PC-3 (cell line): ENCODE measurements at places on chromosomes 7 and 10. TPM values are rescaled to one million over a fixed set of nuclear protein-coding genes. Genes with fewer than 3 reads are reported as not detected.

DNA sequence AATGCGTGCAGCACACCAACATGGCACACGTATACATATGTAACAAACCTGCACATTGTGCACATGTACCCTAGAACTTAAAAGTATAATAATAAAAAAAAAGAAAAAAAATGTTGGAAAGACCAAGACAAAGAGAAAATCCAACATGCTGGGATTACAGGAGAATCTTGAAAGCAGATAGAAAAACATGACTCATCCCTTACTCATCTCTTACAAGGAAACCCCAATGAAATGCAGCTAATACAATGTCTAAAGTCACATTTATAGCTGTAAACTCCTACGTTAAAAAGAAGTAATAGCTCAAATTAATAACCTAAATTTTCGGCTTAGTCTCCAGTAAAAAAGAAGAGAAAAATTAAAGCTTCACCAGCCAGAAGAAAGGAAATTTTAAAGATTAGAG lies 47.5 kb upstream of the DGKB start:
- H3K27me3 ChIP-seq: no peaks in the 10 kb centered on the region
- peak; percentile 65 for DNase-seq
- H3K4me3 ChIP-seq: no peak overlapping the region
- peaks cover 5% of the 10 kb centered on the region for H3K4me1 ChIP-seq

- peaks cover 16% of the 10 kb centered on the region for H3K36me3 ChIP-seq
- H3K4me1 ChIP-seq: peaks cover 32% of the 10 kb centered on the region
- H3K4me3 ChIP-seq: peak overlapping the region; percentile 80
Measured at GRCh38 chr10:73785721-73786511, 510 bp downstream of the ZSWIM8 start.

DNA sequence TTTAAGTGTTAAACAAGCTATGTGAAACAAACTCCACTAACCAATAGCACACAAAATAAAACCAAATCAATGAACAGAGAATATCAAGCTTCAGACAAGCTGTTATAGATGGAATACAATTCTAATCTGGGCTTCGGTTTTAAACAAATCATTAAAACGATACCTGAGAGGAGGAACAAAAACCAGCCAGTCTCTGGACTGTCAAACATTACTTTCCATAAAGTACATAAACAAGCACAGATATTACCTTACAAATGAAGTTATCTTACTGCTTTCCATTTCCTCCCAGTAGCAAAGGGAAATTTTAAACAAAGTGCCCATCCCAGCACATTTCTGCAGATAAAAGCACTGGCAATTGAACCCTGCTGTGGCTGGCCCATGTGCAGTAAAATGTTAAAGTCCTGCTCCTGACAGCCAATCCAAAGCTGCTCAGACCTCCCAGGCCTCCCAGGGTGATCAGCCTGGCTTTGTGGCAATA lies 128.0 kb downstream of the NRCAM start:
- H3K27ac ChIP-seq: no peak overlapping the region
- H3K4me1 ChIP-seq: no peaks in the 10 kb centered on the region
- no peaks in the 10 kb centered on the region for H3K36me3 ChIP-seq
- H3K27me3 ChIP-seq: peaks cover 34% of the 10 kb centered on the region

Gene CPEB3
- 0.80 and 1.3 TPM in 2 replicates for total RNA-seq

Gene ZC3HAV1L
- 8.2 and 8.7 TPM in 2 replicates for total RNA-seq

GRCh38 chr7:159060440-159060839 lies 84.2 kb downstream of the VIPR2 start:
- no peaks in the 10 kb centered on the region for H3K36me3 ChIP-seq
- no peak for DNase-seq
- H3K4me1 ChIP-seq: no peaks in the 10 kb centered on the region
- no peak overlapping the region for H3K27ac ChIP-seq
- H3K4me3 ChIP-seq: no peak overlapping the region
- peaks cover 9% of the 10 kb centered on the region for H3K27me3 ChIP-seq

DNA sequence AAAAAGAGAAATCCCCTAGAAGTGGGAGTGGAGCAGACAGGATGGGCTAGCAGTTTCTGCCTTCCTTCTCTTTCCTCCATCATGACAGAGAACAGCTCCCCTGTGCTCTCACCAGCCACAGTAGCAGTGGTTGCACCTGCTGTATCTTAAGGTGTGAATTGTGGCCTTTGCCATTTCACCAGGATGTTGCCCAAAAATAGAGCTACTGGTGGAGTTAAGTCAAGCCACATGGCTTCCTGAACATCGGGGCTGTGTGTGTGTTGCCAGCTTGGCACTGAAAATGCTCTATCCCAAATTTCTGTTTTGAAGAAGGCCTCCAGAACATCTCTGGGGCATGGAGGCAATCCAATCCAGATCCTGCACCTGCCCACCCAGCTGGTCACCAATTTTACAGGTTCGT lies 348.7 kb downstream of the EXOC4 start:
- H3K36me3 ChIP-seq: no peaks in the 10 kb centered on the region
- H3K27ac ChIP-seq: no peak overlapping the region
- DNase-seq: no peak

Gene NPFFR1
- total RNA-seq: not detected in 2 replicates

DNA sequence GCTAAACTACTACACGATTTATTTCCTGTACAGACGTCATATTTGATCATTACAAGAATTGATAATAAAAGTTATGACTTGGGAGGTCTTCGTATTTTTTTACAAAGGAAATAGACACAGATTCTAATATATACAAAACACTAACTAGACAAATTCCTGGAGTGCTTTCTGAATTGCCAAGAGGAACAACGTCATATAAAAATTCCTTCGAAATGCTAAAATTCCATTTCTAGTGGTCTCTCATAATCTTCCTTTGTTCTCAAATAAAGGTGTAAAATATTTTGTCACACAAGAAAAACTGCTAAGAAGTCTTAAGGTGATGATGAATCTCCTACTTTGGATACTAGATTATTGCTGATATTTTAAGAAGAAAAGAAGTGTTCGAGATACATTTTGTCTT lies 85.4 kb downstream of the CDK6 start:
- H3K27ac ChIP-seq: peak overlapping the region; percentile 41
- DNase-seq: no peak
- H3K4me1 ChIP-seq: peaks cover 63% of the 10 kb centered on the region
- H3K27me3 ChIP-seq: no peaks in the 10 kb centered on the region

- H3K4me1 ChIP-seq: peaks cover 9% of the 10 kb centered on the region
- H3K4me3 ChIP-seq: no peak overlapping the region
- no peak overlapping the region for H3K27ac ChIP-seq
Measured at GRCh38 chr10:63115732-63116383, 17.3 kb upstream of the NRBF2 start.

DNA sequence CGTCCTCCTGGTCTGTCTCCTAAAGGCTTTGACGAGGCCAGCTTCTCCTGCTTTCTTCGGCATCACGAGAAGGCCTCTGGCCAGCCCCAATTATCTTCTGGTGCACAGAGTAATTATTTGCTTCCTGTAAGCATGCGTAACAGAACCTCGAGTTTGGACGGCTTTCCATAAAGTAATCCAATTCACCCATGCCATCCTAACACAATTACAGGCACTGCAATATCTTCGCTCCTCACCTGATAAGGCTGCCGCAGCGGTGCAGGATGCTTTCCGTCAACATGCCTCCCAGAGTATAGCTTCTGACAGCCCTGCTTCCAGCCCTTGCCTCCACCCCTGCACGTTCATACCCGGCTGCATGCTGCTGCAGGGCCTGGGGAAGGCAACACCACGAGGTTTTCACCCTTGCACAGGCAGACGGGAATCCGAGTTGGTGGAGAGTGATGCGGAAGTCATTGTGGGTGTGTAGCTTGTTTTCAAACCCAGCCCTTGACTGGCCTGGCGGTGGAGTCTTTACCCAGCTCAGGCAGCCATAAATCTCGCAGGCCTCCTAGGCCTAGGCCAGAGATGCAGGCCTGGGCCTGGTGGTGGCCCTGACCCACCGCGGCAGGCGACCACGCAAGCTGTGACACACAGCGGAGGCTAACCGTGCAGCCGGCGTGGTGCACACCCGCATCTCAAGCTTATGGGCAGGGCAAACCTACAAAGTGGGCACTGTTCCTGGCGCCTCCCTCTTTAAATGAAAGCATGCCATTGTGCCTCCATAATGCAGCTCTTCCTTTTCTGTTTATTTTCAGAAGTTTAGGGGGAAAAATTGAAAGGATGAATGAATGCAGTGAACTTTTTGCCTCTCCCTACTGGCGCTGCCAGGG lies 12.7 kb downstream of the EBF3 start:
- H3K4me1 ChIP-seq: no peaks in the 10 kb centered on the region
- H3K36me3 ChIP-seq: no peaks in the 10 kb centered on the region
- no peak overlapping the region for H3K27ac ChIP-seq

Gene PILRA
- total RNA-seq: 0.92 and 1.9 TPM in 2 replicates

Gene MYOZ1
- 0.17 TPM in 1 of 2 replicates, not detected in the other for total RNA-seq

GRCh38 chr10:17607060-17607459 lies 10.1 kb downstream of the HACD1 start:
- no peak overlapping the region for H3K4me3 ChIP-seq
- H3K36me3 ChIP-seq: no peaks in the 10 kb centered on the region
- H3K27me3 ChIP-seq: no peaks in the 10 kb centered on the region
- DNase-seq: no peak
- H3K27ac ChIP-seq: no peak overlapping the region

DNA sequence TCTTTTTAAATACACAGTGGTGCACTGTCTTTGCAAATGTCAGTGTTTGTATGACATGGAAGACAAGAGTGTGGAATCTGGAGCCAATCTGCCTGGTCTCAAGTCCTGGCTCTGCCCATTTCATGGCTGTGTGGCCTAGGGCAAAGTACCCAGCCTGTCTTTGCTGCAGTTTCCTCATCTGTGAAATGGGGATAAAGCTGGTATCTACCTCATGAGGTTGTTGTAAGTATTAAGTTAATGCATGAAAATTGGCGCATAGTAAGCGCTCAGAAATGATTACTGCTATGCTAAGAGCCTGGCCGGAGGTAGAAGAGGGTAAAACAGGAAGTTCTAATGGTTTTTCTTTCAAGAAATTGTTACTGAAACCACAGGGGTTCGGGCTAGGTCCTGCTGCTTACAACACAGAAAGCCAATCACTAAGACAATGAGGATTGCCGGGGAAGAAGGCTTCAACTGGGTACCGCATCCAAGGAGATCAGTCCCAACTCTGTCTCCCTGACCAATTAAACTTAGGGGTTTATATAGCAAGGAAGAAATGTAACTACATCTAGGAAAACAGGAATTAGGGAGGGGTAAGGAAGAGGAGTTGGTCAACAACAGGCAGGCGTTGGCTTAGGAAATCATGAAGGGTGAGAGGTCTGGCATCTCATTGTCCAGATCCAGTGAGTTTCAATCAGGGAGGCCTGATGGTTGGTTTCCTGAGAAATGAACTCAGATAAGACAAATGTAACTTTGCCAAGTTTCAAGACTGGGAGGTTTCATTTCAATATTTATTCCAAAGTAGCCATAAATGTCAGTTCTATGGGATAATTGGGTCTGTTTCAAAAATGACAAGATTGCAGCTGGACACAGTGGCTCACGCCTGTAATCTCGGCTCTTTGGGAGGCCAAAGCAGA lies 57.0 kb downstream of the CHST3 start:
- H3K27me3 ChIP-seq: no peaks in the 10 kb centered on the region
- no peaks in the 10 kb centered on the region for H3K36me3 ChIP-seq
- no peak overlapping the region for H3K27ac ChIP-seq
- H3K4me1 ChIP-seq: no peaks in the 10 kb centered on the region
- no peak overlapping the region for H3K4me3 ChIP-seq

GRCh38 chr7:29898301-29898700 lies 91.3 kb downstream of the SCRN1 start:
- no peak overlapping the region for H3K4me3 ChIP-seq
- no peak overlapping the region for H3K27ac ChIP-seq
- H3K27me3 ChIP-seq: no peaks in the 10 kb centered on the region
- H3K36me3 ChIP-seq: no peaks in the 10 kb centered on the region; the same call in 1 of the 2 replicates
- no peak for DNase-seq

Gene CCDC3
- not detected in 2 replicates for total RNA-seq

DNA sequence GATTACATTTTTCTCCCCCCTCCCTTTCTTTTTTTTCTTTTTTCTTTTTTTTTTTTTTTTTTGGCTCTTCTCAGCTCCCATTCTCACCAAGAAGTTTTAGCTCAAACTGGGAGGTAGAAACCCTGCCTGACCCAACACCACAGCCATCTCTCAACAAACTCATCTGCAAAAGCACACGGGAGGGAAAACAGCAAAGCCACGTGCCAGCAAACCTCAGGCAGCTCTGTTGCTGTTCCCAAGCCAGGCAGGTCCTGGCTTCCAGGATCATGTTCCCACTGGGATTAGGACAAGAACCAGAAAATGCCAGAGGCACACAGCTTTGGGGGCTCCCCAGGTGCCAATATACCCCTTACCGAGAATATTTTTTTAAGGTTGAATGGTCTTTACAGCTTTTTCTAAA lies 56.7 kb downstream of the ITIH5 start:
- H3K4me3 ChIP-seq: no peak overlapping the region
- H3K27ac ChIP-seq: no peak overlapping the region
- H3K27me3 ChIP-seq: peaks cover 12% of the 10 kb centered on the region
- H3K4me1 ChIP-seq: no peaks in the 10 kb centered on the region
- H3K36me3 ChIP-seq: no peaks in the 10 kb centered on the region

GRCh38 chr10:130848855-130849254 lies 462.7 kb downstream of the TCERG1L start:
- no peaks in the 10 kb centered on the region for H3K4me1 ChIP-seq
- no peaks in the 10 kb centered on the region for H3K36me3 ChIP-seq
- no peak for DNase-seq
- no peak overlapping the region for H3K27ac ChIP-seq

Gene ZNF92
- total RNA-seq: 6.3 and 7.6 TPM in 2 replicates

- H3K4me3 ChIP-seq: no peak overlapping the region
- peak overlapping the region; percentile 80 for H3K27ac ChIP-seq
- H3K4me1 ChIP-seq: peaks cover 50% of the 10 kb centered on the region
Measured at GRCh38 chr10:35794703-35795102, 152.6 kb upstream of the FZD8 start.

- no peaks in the 10 kb centered on the region for H3K4me1 ChIP-seq
- no peak overlapping the region for H3K27ac ChIP-seq
Measured at GRCh38 chr7:57404343-57404966, 45.5 kb upstream of the ZNF716 start.

- H3K4me1 ChIP-seq: peaks cover 60% of the 10 kb centered on the region
- no peaks in the 10 kb centered on the region for H3K27me3 ChIP-seq
- H3K36me3 ChIP-seq: no peaks in the 10 kb centered on the region
- peak overlapping the region; percentile 72 for H3K27ac ChIP-seq
Measured at GRCh38 chr7:55556031-55556430, 16.3 kb downstream of the VOPP1 start.

Gene STEAP2
- total RNA-seq: 4.7 and 7.0 TPM in 2 replicates

GRCh38 chr7:3201937-3202710 lies 98.9 kb upstream of the SDK1 start:
- DNase-seq: no peak
- no peaks in the 10 kb centered on the region for H3K36me3 ChIP-seq

Gene PDK4
- total RNA-seq: 0.63 and 3.2 TPM in 2 replicates

GRCh38 chr7:99839287-99840021 lies 11.6 kb downstream of the CYP3A43 start:
- DNase-seq: peak; percentile 36
- no peak overlapping the region for H3K4me3 ChIP-seq
- H3K4me1 ChIP-seq: 0 out of 2 replicates have a peak, but pooled peaks cover 4% of the 10 kb centered on the region
- no peak overlapping the region for H3K27ac ChIP-seq

Gene CYP3A7
- not detected in 2 replicates for total RNA-seq
